PC-9 (cell line): ENCODE measurements at places on chromosomes 3 and 15.

- DNase-seq = no peak
These were observed 33.7 kb downstream of the RORA start for GRCh38 chr15:61195116-61196002.

GRCh38 chr15:60865507-60865906 lies 363.6 kb downstream of the RORA start:
- no peak for DNase-seq

GRCh38 chr3:122795674-122796195 lies 866 bp downstream of the SLC49A4 start:
- DNase-seq = no peak

GRCh38 chr3:183954875-183955274 lies 62.8 kb downstream of the ABCC5 start:
- no peak for DNase-seq

- DNase-seq = no peak
These were observed 116.4 kb upstream of the GOLGA6L6 start for GRCh38 chr15:20658024-20658423.

GRCh38 chr3:33855884-33856546 lies 57.6 kb downstream of the PDCD6IP start:
- DNase-seq = no peak

DNA sequence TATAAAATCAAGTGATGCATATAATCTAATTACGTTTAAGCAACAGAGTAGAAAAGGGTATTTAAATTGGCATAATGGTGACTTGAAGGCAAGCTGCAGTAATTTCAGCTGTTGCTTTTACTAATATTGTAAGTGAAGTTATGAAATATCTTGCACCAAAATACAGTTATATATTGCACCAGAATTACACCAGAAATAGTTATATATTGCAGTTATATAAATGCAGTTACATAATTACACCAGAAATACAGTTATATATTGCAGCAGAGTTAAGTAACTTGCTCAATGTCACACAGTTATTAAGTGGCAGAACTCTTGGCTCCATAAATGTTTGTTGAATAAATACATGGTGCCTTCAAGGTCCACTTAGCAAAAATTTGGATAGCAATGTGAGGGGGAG lies 51.4 kb downstream of the PCOLCE2 start:
- DNase-seq = no peak

DNA sequence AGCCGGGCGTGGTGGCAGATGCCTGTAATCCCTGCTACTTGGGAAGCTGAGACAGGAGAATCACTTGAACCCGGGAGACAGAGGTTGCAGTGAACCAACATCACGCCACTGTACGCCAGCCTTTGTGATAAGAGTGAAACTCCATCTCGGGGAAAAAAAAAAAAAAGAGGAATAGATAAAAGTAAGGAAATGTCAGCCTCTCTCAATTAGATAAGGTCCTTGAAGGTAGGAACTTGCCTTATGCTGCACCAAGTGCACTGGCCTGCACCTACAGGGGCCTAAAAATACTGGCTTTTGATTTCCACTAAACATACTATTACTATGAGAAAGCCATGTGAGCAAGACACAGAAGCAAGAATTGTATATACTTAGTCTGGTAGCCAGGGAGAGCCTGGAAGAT lies 7.1 kb downstream of the RAF1 start:
- DNase-seq = no peak

- no peak for DNase-seq
These were observed 6.7 kb downstream of the KBTBD13 start for GRCh38 chr15:65083262-65083701.

- no peak for DNase-seq
These were observed 43.2 kb upstream of the CMSS1 start for GRCh38 chr3:99774467-99774866.
